ENCODE measurements at places on chromosomes 7 and 10.

GRCh38 chr10:21160116-21160515, 263.0 kb upstream of the NEBL start:
- DNase-seq, result no peak

GRCh38 chr10:126969310-126969709, 64.1 kb downstream of the DOCK1 start:
- no peak for DNase-seq

- no peak for DNase-seq
Measured at GRCh38 chr10:104424719-104425118, 71.1 kb downstream of the CFAP58 start.

GRCh38 chr10:55550236-55550635, 749.2 kb upstream of the PCDH15 start:
- no peak for DNase-seq

DNA sequence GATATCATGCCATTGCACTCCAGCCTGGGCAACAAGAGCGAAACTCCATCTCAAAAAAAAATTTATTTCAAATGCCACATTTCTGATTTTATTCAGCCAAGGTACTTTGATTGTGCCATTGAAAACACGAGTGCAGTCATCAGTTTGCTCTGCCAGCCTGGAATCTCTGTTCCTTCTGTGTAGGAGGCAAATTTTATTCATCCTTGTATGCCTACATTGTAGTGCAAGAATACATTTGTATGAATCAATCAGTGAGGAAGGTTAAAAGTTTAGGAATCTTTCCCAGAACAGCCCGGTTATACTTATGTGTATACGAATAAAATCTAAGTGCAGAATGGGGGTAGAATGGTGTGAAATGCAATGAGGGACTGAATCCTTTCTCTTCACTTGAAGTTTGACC, 886 bp upstream of the TET1 start:
- no peak for DNase-seq

DNA sequence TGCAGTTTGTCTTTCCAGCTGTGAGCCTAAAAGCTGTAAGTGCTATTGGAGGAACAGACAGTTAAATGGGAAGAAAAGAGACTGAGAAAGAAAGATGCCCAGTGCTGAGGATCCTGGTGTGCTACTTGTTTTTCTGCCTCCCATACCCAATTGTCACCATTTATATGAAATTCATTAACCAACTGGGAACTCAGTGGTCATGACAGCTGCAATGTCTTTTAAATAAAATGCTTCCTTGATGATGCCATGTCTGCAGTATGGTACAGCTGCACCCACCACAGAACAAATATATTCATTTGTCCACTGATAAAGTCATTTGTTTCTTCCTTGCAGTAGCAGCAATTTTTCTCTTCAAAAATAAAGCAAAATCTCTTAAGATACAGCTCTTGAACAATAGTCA, 15.6 kb upstream of the RTKN2 start:
- DNase-seq, result no peak

All from BJ (cell line).